ENCODE measurements at places on chromosomes 4 and X.

GRCh38 chr4:120819805-120820437 lies 102.6 kb downstream of the PRDM5 start:
- no peak for DNase-seq

- DNase-seq = no peak
These were observed 106.8 kb downstream of the FAT4 start for GRCh38 chr4:125421547-125421946.

DNA sequence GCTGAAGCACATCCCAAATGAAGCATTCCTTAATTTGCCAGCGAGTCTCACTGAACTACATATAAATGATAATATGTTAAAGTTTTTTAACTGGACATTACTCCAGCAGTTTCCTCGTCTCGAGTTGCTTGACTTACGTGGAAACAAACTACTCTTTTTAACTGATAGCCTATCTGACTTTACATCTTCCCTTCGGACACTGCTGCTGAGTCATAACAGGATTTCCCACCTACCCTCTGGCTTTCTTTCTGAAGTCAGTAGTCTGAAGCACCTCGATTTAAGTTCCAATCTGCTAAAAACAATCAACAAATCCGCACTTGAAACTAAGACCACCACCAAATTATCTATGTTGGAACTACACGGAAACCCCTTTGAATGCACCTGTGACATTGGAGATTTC lies 14.6 kb downstream of the TLR8 start:
- DNase-seq = no peak

GRCh38 chrX:106341823-106342222 lies 173.7 kb downstream of the PWWP3B start:
- DNase-seq = no peak

DNA sequence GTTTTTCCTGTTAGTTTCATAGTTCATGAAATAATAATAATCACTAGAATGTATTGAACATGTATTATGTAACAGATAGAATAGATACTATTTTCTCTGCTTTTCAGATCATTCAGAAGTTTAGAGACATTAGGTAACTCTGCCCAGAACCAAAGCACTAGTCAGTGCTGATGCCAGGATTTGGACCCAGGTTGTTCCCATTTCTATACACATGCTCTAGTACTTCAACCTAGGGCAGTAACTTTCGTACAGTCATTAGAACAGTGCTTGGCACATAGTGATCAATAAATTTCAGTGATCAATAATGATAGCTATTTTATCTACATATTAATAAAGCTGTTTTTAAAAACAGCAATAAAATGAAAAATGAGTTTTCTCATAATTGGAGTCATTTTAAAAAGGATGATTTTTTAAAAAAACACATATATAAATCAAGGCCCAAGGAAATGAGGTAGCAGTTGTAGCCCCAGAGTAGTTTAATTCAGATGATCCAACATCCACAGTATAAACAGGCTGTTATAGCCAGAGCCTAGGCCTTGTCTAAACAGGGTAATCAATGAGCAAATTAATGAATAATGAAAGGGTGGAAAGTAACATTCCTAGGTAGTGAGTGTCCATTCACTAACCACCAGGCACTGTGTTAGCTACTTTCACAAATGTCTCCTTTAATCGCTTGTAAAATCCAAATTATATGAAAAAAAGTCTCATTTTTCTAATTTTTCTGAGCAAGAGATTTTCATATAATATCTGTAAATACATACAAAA lies 25.6 kb downstream of the TXK start:
- DNase-seq = no peak

DNA sequence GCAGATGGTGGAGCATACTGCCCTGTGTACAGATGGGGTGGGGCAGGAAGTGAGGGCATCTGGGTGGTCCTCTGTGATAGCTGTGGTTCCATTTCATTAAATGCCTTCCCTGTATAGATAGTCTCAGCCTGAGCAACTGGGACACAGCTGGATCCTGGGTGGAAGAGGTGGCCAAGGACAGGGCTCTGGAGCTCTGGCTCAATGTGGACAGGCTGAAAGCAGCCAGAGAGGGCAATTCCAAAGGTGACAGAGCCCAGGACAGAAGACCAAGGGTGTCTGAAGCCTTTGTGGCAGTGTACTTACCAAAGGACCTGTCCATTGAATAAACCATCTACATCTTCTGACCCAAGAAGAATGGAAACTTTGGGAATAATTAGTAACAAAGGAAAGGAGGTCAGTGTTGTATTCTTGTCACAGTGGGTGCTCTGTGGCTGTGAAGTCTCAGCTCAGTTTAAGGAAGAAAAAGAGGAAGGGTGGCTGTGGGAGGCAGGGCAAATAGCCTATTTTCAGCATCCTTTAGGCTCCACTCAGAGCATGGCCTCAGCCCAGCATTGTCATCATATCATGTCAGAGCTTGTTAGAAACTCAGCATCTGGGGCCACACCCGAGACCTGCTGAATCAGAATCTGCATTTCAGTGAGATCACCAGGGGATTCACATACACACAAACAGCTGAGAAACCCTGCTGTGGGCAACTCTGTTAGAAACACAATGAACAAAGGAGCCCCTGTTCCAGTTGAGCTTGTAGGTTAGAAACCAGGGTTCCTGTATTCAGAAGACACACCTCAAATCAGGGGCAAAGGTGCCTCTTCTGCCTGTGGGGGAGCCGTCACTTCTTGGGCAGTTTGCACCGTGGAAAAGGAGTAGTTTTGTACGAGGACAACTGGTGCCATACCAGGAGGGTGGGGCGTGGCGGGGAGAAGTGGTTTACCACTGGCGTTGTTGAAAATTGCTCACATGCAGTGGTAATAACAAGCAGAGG lies 168.6 kb downstream of the PTTG2 start:
- DNase-seq = no peak

- no peak for DNase-seq
These were observed 23.5 kb downstream of the NFKB1 start for GRCh38 chr4:102524691-102525090.

GRCh38 chr4:138579146-138579545 lies 337.0 kb upstream of the SLC7A11 start:
- no peak for DNase-seq

- no peak for DNase-seq
These were observed 95.5 kb upstream of the ATP6AP2 start for GRCh38 chrX:40485102-40485826.

DNA sequence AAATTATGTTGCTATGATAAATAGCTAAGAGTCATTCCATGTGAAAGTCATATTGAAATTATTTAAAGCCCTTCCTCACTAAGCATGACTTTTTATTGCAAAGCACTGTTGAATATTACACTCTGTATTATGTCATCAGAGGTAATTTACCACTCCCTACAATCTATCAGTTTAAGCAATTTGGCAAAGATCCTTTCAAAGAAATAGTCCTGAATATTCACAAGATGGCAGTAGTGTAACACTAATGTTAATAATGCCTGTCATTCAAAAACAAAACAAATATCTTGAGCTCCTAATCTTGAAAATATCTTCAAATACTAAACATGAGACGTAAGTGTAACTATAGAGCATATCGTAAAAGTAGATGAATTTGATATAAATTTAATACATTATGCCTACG lies 208.6 kb upstream of the TECRL start:
- DNase-seq = no peak

GRCh38 chrX:130245441-130245840 lies 23.3 kb downstream of the ZNF280C start:
- no peak for DNase-seq

DNA sequence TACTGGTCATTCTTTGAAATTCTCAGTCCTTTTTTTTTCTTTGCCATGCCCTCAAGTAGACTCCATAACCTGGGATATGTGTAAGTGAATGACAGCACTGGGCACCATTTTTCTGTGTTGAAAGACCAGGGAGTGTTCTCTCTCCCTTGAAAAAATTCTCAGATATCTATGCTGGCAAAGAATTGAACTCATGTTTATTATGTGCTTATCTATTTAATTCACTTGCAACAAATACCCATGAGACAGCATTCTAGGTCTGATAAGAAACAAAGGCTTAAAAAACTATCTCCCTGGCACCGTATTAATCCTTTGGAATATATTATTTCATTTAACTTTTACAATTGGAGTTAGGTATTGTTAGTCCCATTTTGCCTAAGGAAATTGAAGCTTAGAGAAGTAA lies 36.7 kb downstream of the LARP7 start:
- no peak for DNase-seq

DNA sequence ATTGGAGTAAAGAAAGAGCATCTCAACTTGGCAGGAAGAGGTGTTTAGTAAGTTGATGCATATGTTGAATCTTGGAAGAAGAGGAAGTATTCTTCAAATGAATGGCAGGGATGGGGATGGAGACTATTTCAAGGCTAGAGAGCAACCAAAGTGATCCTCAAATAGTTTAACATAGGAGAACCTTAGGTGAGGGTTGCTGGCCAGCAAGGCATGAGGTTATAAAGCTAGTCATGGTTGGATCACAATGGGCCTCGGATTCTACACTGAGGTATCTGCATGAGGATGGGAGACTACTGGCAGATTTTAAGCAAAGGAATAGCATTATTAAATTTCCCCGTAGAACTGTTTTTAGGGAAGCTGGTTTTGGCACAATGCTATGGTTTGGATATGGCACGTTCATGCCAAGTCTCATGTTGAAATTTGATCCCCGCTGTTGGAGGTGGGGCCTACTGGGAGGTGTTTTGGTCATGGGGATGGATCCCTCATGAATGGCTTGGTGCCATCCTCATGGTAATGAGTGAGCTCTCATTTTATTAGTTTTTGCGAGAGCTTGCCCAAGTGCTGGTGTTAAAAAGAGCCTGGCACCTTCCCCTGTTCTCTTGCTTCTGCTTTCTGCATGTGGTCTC lies 41.9 kb upstream of the ETNPPL start:
- no peak for DNase-seq

DNA sequence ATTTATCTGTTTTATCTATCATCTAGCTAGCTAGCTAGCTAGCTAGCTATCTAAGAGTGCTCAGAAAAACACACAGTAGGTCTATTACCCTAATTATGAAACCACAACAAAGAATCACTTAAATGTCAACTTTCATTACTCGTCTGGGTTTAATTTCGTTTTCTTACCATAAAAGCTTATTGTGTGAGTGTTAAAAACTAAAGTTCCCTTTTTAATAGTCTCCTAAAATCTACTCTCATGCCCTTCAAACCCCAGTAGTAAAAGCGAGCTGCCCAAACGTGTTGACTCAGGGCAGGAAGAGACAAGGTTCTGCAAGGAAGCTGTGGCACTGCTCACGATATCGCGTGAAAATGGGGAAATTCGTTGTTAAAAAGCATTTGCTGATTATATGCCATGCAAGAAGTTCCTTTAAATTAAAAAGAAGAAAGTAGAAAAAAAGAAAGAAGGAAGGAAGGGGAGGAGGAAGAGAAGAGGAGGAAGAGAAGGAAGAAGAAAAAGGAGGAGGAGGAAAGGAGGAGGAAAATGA lies 595 bp downstream of the MBNL3 start:
- DNase-seq = peak; percentile 4

DNA sequence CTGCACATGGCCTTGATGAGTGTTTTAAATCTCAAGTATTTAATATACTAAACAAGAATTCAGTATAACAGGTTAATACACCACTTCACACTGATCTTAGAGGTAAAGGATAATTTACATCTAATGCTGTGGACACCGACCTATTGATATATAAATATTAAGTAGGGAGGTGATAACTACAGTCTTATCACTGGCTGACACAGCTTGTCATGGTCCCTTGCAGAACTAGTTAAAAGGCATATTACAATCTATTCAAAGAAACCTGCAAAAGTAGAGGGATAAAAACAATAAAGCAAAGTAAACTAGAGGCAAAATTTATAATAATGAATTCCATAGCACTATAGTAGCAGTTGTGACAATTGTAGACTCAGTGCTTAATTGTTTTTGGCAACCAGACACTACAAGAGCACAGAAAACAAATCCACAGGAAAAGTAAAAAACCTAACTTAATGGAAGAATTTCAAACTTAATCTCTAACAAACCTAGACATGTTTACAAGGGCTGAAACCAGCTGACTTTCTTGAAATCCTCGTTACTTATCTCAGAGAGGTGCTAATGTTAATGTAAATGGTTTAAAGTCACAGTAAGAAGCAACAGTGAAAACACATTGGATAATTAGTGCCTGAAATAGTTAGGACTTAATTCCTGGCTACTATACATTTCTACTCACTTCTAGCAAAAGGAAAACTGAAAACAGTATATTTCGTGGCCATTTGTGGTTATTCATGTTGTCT lies 25.0 kb downstream of the MFAP3L start:
- no peak for DNase-seq

DNA sequence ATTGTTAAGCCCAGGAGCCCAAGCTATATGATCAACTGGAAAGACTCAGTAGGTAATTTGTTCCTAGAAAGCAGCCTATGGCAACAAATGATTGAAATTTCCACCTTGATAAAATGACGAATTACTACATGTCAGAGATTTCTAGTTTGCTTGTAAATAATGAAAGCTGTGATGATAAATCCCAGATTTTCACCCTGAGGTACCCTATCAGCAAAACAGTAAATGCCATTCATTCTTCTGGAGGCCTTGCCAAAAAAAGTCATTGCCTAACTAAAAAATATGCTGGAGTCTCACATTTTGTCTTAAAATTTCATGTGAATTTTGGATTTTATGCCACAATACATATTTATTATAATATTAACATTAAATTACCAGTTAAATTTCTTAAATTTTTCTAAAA lies 71.3 kb downstream of the PPEF2 start:
- DNase-seq = no peak

GRCh38 chr4:151489462-151490203 lies 80.7 kb downstream of the FHIP1A start:
- DNase-seq = no peak

DNA sequence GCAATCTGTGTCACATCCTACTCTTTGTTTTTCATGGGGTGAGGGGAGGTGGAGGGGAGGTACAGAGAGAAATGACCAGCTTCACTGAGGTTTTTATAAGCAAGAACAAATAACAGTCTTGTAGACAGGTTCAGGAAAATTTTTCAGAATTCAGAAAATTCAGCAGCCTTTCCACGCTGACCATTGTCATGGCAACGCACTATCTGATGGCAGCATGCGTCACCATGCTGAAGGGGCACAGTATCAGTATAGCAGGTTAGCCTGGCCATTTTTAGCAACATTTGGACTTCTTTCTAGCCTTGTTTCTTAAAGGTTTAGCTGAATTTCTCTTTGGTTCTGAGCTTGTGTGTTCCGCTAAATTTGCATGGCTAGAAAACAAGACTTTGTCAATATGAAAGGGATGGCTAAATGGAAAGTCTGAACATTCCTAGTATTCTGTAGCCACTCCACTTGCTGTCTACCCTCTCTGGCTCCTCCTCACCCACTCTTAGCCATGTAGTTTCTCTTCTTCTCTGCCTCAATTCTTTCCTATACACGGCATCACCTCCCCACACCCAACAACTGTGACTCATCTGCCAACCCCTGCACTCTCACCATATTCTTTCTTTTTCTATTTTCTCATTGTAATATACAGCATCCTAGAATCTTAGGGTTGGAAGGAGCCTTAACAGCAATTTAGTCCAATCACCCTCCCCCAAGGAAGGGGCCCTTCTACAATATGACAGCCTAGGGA lies 42.7 kb upstream of the CITED1 start:
- DNase-seq = no peak

- DNase-seq = no peak
These were observed 550.9 kb upstream of the NDST4 start for GRCh38 chr4:115664285-115664684.

DNA sequence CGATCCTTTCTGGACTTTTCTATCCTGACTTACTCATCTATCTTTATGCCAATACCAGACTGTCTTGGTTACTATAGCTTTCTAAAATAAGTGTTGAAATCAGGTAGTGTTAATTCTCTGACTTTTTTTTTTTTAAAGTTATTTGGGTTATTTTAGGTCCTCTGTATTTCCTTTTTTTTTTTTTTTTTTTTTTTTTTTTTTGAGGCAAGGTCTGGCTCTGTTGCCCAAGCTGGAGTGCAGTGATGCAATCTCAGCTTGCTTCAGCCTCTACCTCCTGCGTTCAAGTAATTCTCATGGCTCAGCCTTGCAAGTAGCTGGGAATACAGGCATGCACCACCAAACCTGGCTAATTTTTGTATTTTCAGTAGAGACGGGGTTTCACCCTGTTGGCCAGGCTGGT lies 2.8 kb upstream of the NELFA start:
- no peak for DNase-seq

All from KG1 (cell line).